ENCODE measurements at places on chromosomes 1 and 21.

DNA sequence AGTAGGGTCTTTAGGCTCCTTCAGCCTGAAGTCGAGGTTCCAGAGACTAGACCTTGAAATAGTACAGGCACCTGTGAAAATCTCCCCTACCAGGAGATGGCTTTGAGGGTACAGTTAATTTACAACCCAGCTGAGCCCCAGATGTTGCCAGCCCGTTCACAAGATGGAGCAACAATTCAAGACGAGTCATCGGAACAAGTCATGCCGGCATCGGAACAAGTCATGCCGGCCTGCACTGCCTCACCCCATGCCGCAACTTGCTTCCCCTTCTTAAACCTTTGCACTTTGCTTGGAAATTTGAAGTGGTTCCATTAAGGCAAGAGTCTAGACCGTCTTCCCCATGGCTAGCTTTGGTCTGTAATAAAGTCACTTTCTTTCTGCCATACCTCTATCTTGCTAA, 16.0 kb downstream of the HHAT start:
- DNase-seq, result no peak

DNA sequence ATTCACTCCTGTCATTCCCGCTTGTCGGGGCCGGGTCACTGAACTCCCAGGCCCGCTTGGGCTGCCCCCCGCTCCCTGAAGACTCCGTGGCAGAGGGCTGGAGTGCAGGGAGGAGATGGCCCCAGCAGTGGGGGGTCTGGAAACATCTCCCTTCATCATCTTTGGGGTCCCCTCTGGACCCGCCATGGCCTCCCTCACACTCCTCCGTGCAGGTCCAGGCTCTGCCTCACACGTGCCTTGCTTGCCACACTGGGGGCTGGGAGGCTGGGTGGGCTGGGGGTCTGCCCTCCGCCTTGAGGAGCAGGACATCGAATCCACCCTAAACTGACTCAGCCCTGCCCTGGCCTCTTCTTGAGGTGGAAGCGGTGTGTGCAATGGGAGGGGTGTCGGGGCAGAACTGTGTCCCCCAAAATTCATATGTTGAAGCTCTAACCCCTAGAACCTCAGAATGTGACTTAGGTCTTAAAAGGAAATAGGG, 35.2 kb downstream of the POFUT2 start:
- DNase-seq, result no peak

DNA sequence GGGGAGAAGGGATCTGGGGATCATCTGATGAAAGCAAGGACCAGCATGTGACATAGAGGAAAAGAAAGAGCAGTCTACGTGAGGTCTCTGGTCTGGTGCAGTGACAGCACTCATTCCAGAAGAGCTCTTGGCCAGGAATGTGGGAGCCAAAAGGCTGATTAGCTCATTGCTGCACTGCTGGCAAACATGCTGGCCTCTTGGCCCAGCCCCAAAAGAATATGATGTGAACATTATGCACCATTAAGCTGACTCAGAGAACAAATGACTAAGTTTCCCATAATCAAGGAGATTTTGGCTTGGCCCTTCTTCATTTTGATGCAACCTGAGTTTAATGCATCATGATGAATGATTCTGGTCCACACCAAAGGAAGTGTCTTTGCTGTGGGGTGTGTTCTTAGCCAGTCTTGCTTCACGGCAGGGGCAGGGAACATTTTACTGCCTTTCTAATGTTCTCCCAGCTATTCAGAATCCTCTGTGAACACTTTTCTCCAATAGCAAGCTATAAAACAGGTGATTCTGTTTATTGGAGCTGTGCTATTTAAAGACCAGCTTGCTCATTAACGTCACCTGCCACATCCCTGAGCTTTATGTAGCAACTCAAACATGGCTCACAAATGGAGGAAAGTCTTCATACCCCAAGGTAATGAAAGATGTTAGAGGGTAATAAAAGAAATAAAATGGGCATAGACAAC, 55.1 kb downstream of the PCBP3 start:
- peak; percentile 19 for DNase-seq

DNA sequence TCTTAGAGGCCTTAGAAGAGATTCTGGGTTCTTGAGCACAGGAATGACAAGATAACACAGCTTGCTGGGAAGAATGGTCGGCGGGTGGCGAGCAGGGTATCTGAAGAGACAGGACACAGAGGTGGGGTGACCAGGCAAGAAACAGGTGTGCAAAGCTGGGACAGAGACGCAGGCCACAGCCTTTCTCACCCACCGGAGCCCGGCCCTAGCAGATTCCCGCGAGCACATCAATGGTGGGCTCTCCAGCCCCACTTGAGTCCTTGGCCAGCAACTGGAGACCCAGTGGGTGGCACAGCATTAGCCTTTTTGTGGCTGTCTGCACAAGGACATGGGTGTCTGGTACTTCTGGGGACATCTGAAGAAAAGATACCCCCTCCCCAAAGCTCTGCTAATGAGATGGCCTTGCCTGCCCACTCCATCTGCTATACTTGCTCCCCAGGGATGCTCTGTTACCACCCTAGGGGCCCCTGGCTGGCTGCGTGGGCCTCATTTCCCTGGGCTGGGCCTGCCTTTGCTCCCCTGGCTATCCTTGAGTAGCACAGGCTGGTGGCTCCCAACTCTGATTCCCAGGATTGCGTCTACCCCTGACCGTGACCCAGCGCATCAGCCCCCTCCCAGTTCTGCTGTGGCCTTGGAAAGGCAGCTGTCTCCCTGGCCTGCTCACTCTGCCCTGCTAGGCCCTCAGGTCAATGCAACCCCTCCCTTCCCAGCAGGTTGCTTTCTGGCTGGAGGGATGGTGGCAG, 127.2 kb upstream of the ADAR start:
- DNase-seq, result no peak

- peak; percentile 21 for DNase-seq
Observed at GRCh38 chr1:114756949-114757454, 782 bp downstream of the CSDE1 start.

DNA sequence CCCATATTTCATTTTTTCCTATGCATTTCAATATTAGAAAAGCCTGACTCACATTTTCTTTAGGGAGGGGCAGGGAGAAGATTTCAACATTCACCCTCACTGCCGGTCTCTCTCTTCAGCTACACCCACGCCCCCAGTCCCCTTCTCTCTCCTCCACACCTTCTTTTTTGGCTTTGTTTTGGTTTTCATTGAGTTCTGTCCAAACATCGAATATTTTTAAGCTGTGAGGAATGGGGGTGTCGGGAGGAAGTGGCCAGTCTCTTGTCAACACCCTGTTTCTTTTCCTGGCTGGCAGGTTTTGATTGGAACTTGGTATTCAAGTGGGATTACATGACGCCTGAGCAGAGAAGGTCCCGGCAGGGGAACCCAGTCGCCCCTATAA, 177.3 kb downstream of the PGBD5 start:
- DNase-seq, result no peak

DNA sequence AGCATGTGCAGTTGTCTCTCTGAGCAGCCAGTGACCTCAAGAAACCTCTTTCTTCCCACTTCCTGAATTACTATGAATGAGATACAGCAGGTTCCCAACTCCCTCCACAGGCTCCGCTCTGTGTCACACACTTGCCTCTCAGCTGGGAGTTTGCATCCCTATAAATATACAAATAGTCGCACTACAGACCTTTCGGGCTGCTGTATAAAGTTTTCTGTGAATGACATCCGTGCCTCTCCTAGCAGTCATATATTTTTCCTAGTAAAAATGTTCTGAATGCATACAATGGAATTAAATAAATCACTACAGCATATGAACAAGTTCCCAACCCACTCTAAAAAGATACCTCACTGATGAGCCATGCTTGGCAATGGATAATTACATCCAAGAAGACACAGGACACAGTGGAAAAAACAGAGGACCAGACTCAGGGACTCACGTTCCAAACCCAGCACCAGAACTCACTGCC, 66.8 kb downstream of the CAPZB start:
- DNase-seq, result no peak

DNA sequence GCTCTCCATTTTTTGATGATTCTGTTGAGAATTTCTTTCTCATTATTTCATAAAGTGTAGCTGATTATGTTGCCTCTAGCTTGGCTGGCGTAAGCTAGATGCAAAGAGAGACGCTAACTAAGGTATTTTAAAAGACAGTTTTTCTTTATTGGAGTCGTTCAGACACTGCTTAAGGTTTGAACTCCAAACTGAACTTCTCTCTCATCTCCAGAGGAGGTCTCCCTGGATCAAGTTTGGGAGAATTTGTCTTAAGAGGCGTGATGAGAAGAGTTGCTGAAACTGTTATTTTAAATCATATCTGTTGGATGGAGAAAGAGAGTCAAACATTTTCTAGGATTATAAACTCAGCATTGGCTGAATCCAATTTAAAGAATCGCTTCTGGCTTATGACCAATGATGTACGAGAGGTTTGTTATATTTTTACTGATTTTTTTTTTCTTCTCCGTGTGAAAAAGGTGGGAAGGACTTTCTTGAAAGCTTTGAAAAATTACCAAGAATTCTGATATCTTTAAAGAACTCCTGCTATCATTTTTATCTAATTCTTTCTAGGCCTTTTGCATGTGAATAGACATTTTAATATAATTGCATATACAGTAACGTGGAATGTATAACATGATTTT, 34.0 kb downstream of the MAP3K7CL start:
- DNase-seq, result no peak
